ENCODE measurements at places on chromosomes 1 and 21. TPM values are rescaled to one million over a fixed set of nuclear protein-coding genes. Genes with fewer than 3 reads are reported as not detected.

Gene FOXD2
- 0.27 TPM for total RNA-seq

Gene A3GALT2
- total RNA-seq: not detected

Gene ITLN1
- not detected for total RNA-seq

Gene CLCA4
- not detected for total RNA-seq

Gene ITLN2
- total RNA-seq: not detected

Gene XCL1
- total RNA-seq: 1.1 TPM

Gene AUNIP
- total RNA-seq: 6.6 TPM

Gene HSPA6
- total RNA-seq: 3.7 TPM

Gene AGMAT
- 20.2 TPM for total RNA-seq

Gene AMY1A
- total RNA-seq: not detected

Gene LCE3D
- not detected for total RNA-seq

Gene PHLDA3
- 16.6 TPM for total RNA-seq

Gene KDM5B
- total RNA-seq: 51.1 TPM

Gene CHRM3
- not detected for total RNA-seq

Gene TEX38
- total RNA-seq: not detected

Gene TCP10L
- 0.70 TPM for total RNA-seq

Gene SYCP1
- total RNA-seq: not detected

Gene STPG1
- 6.6 TPM for total RNA-seq

Gene COL6A1
- total RNA-seq: 0.09 TPM

All from T-helper 2 cell treated with Interferon-gamma antibody and Interleukin-4, amounts not matched to agents 100 ng/mL and 5 ng/mL, for 36 hours (primary cell).